Activated gamma-delta T cell (primary cell): ENCODE measurements at places on chromosomes 7 and 10.

DNA sequence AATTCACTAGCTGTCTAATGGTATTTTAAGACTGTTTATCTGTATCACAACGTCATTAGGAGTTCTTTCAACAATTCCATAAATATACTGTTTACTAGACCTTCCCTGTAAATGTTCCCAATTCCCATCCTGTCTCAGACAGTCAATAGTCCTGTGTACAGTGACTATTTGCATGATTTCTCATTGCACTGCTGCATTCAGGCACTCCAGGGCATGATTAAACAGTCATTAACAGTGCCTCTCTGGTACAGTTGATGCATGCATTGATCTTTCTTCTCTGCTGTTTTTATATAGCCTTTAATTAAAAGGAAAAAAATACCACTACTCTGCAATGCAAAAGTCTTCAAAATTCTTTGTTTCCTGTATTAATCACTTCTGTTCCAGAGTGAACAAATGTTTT is 51.5 kb upstream of the MTURN start:
- no peak for DNase-seq

DNA sequence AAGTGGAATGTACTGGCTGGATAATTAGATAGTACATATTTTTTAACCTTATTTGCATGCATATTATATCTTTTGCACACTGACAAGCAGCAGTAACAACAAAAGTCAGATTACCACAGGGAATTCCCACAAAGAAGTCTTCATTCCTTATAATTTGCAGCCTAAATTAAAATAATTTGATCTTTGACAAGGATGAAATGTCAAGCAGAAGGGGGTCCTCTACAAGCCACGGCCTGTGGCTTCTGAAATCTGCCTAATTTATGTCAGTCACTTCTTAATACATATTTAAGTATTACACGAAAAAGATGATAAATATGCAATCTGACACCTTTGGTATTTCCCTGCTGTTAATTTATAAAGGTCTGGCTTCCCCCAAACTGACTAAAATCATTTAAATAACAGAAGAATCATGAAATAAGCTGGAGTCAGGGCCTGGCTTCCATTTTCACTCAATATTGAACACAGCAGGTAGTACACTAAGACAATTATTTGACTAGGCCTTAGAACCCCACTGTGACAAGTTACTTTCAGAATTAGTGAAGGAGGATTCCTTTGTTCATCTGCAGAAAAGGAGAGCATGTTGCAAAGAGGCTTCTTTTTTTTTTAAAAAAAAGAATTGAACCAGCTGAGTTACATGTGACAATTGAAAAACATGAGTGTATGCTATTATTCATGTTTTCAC is 351.1 kb upstream of the ETV1 start:
- no peak for DNase-seq

DNA sequence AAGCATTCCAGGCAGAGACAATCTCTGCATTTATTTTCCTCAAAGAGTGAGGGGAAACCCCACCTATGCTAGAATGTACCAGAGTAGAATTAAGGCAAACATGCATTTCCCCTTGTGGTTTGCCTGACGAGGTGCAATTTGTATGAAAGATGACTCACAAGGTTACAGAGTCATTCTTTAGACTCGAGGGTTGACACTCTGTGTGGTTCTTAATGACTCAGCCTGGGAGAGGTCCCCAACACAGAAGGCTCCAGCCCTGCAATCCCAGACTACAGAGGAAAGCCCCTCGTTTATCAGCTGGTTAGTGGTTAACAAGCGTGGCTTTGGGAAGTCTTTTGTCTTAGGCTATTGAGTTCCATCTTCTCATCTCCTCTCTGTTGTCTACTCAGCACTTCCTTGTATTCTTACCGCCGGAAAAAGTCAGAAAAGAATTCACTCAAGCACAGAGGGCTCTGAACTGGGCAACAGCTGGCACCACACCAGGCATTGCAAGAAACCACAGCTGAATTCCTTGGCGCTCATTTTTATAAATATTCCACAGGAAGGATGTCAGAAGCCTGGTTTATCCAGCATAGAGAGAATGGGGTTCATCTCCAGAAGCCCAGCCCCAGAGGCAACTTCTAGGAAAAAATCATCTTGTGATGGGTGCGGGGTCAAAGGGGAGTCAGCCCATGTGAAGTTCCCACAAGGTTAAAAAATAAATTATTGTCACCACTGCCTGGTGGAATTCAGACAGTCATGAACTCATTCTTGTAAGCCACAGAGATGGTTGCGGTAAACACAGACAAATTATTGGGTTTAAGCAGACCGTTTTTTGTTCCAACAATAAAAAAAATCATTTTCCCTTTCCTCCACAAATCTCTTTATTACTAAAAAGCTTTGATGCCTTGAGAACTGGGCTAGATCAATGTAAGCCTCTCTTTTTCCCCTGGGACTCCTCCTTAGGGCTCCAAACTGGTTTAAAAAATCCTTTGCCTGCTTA is 24.5 kb upstream of the SVIL start:
- no peak for DNase-seq

DNA sequence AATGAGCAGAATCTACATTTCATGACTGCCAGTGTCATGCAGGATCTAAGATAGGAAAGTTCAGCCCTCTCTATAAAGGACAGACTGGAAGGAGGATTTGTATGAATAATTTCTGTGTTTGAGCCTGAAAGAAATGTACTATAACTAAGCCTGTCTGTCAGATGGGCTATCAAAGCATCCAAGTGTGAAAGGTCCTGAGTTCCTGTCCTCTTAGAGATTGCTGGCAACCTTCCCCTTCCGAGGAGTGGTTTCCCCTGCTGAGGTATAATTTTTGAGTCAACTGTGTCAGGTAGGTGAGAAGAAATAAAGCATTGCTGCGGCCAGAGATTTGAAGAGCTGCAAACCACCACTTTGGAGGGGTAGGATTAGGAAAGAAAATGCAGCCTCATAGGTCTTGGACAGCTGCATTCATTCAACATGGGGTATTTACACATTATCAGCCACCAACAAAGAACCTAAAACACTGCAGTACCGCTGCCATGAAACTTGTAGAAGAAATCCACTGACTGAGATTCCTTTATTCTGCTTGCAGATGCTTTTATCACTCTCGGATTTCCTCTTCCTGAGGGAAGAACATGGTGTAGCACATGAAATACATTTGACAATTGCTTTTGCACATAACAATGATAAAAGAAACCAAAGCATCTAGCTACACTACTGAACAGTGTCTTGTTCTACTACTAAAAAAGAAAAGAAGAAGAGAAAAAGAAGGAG is 189.1 kb downstream of the DGKI start:
- DNase-seq = no peak

DNA sequence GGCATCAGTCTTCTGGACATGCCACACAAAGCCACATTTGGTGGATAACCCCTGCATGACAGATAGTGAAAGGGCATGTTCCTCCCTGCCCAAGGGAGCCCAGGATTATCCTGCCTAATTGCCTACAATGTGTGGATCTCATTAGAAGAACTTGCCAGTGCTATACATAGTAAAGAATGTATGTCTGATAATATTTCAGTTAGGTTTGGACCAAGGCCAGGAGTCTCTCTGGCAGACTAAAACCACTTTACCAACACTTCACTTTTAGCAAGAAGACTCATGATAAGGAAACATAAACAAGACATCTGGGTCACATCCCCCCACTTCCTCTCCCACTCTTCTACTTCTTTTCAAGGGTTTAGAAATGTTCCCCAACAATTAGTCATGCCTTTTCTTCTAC is 196.7 kb downstream of the MTERF1 start:
- no peak for DNase-seq
